ENCODE measurements at places on chromosomes 1 and 21.

DNA sequence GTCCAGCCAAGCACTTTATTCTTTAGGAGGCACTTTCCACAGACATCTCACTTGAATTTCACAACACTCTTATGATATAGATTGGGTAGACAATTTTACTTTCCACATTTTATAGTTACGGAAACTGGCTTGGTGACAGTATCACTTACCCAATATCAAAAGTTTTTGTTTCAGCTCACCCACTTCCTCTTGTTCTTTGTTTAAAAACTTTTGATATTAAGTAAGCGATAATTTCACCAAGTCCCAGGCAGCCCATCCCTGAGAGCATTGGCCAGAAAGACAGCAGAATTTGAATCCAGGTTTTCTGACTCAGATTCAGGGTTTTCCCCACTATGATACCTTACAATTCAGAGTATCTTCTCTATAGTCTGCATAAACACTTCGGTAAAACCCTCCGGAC is 60.0 kb downstream of the LRIG2 start:
- no peak for DNase-seq

GRCh38 chr1:26353976-26354820 is at the start of gene CRYBG2:
CRYBG2 (minus strand) TSS chr1:26354130; CDS start chr1:26346657, 7,473 bp downstream.
- no peak for DNase-seq

- DNase-seq: no peak
These were observed 6.7 kb upstream of the ARF1 start for GRCh38 chr1:228075801-228076271.

DNA sequence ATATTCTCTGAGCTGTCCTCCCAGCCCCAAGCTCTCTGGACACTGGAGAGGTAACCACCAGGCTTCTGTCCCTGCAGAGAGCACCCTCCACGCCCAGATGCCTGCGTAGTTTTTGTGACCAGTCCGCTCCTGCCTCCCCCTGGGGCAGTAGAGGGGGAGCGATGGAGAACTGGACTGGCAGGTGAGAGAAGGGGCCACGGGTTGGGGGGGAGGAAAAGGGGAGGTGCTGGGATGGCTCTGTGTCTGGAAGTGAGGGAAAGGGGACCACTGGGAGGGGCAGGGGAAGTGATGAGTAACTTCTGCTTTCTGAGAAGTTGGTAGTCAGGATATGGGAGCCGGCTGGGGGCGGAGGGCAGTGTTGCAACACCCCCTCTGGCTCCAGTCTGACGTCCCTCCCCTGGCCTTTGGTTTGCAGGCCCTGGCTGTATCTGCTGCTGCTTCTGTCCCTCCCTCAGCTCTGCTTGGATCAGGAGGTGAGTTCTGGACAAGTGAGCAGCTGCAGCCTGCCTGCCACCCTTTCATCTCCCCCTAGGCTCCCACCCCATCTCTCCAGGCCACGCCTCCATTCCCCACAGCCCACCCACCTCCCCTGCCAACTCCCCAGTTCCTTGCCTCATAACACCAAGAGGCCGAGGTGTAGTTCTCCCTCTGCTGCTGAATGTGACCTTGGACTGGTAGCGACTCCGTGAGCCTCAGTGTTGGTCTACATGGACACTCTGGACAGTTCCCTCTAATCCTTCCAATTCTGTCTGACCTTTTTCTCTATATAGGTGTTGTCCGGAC is 3.1 kb downstream of the ADAMTSL4 start:
- peak; percentile 20 for DNase-seq

- no peak for DNase-seq
These were observed 8.8 kb upstream of the F3 start for GRCh38 chr1:94550396-94550795.

DNA sequence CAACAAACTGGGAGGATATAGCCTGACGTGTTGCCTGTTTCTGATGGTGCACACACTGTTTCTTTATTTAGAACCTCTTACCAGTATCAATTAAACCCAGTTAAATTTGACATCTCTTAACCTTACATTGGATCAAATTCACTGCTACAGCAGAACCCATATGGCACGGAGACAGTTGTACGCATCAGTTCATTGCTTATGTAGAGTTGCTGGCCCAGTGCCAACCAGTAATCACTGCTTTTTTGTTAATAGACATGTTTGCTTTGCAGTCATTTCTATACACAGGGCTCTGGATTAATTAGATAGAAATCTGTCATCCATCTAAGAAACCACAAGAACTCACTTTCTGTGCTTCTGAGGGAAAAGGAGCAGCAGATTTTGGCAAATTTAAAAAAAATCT is 154.0 kb downstream of the RWDD3 start:
- DNase-seq: no peak

GRCh38 chr21:35783721-35784120 is 276.6 kb downstream of the SETD4 start:
- no peak for DNase-seq

DNA sequence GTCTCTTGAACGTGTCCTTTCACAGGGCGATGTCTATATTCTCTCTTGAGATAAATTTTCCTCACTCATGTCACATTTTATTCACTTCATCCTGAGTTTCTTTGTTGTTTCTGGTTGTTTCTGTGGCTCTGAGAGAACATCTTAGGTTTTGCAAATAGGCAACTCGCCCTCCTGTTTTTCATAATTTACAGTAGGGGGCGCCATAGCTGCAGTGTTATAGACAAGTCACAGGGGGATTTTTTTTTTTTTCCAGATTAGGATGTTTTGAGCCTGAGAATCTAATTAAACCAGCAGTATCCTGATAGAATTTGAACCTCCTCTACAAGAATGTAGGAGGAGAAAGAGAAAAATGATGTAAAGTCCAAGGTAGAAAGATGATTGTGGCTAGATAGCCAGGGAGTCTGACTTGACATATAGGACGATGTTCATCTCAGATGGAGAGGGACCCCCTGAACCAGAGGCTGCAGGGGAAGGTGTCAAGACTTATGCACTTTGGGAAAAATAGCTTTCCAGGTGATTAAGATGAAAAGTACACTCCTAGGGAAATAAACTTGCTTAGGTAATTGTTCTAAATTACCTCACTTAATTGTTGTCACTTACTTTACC is 76.3 kb downstream of the ZP4 start:
- no peak for DNase-seq

GRCh38 chr1:47578026-47578720 is 140.3 kb downstream of the FOXD2 start:
- DNase-seq: no peak

GRCh38 chr1:94654459-94654858 is 112.9 kb upstream of the F3 start:
- no peak for DNase-seq

GRCh38 chr1:167066333-167067122 is 23.6 kb downstream of the GPA33 start:
- peak; percentile 70 for DNase-seq

DNA sequence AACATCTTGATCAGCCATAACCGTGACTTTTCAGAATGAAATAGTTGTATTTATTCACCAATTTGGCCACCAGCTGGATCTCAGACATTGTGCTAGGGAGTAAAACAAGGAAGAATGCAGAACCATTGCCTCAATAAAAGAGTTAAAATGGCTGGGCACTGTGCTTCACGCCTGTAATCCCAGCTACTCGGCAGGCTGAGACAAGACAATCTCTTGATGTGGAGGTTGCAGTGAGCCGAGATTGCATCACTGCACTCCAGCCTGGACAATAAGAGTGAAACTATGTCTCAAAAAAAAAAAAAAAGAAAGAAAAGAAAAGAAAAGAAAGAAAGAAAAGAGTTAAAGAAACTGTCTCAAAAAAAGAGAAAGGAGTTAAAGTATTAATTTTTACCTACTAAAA is 199.5 kb downstream of the TPR start:
- no peak for DNase-seq

DNA sequence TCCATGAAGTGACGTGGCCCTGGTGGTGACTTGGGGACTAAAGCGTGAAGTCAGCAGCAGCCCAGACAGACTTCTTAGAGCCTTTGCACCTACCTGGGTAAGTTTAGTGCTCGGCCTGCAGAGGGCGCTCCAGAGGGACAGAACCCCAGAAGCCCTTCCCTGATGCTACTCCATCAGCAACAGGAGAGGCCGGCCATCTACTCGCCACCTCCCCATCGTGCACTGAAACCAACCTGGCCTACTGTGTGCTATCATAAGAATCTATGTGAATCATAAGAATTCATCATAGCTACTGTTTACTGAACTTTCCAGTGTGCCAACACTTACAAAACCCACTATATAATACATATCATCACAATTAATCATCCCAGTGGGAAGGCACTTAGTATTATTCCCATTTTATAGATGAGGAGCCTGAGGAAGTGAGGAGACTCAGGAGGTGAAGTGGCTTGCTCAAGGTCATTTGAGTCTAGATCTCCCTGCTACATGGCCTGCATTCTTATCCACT is 7.9 kb upstream of the EDN2 start:
- DNase-seq: no peak

DNA sequence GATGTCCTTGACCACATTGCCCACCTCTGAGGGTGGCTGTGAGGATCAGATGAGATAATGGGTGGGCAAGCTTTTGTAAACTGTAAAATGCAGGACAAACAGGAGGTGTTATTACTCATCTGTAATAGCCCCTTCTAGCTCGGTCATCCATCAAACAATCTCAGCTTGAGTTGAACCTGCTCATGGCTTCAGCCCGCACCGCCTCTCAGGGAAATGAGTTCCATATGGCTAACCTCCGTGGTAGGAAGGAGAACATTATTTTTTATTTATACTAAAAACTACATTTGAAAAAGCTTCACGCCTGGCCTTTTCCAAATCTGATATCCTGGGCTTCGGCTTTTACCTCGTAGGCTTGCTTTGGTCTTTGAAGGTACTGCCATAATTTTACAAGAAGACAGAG is 116.2 kb upstream of the USP24 start:
- no peak for DNase-seq

DNA sequence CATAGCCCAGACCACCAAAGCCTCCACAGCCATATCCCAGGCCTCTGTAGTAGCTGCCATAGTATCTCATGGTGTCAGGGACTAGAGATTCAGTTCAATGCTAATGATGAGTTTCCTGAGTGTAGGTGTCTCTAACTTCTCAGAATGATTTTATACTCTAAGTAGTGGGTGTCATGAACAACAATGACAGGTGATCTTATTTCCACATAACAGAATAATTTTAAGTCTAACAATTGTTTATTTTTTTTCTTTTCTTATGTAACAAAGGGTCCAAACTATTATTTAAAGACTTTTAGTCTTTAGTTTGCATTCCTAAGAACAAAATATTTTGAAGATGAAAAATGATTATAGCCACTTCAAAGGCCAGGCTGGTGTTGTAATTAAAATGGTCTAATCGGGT is at the start of gene KRTAP19-6:
KRTAP19-6 (minus strand) TSS at position 101 of the 400 bp plus-strand sequence; CDS start at position 70, 31 bp downstream.
- no peak for DNase-seq

- no peak for DNase-seq
These were observed 215.5 kb downstream of the RRAGC start for GRCh38 chr1:38644092-38644491.

- DNase-seq: no peak
These were observed 2.9 kb upstream of the MTF1 start for GRCh38 chr1:37862330-37862729.

DNA sequence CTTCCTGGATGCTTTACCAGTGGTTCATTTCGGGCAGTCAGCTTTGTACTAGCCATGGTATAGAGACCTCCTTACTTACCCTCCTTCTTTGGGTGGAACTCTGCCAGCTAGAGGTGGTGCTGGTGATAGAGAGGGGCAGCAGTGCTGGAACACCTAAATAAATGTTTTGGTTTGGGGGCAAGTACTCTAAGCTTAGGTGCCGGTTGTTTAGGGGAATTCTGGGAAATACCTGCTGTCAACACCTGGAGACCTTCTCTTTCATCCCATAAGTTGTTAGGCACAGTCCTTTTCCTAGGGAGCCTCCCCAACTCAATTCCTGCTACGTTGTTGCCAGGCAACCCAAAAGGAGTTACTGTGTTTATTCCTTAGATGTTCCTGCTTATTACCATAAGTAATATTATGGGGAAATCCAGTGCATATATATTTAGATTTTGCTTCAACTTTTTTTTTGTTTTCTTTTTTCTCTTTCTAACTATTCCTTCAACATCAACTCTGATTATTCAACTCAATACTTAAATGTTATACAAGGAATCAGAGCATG is 16.9 kb downstream of the SCP2 start:
- no peak for DNase-seq

DNA sequence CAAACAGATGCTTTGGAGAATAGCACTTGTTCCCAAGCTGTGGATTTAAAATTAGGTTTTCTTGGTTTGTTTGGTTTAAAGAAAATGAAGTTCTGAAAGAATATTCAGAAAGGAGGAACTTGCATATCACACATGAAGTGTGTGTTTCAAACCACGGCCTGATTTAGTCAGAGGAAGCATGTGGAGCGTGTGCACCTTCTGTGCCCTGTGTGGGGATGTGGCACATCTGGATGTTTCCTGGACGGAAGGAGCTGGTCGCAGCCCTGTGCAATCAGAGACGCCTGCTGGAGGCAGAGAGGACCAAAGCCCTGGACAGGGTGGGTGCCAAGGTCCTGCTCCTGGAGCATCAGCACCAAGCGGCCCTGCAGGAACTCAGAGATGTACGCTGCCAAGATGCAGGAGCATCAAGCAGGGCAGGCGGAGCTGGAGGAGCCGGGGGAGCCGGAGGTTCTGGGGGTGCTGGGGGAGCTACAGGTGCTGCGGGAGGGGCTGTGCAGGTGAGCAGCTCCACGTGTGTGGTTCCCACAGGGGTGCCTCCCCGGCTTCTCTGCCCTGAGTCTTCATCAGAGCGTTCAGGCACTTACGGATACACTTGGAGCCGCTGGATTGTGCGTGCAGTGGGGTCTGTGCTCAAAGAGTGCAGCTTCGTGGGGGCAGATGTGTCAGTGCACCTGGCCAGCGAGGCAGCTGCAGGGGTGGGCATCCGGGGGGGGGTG is 45.7 kb downstream of the PCNT start:
- DNase-seq: no peak

GRCh38 chr1:235597867-235598553 is 51.6 kb downstream of the GNG4 start:
- DNase-seq: no peak

- no peak for DNase-seq
These were observed 167.1 kb upstream of the OLFM3 start for GRCh38 chr1:102163799-102164198.

DNA sequence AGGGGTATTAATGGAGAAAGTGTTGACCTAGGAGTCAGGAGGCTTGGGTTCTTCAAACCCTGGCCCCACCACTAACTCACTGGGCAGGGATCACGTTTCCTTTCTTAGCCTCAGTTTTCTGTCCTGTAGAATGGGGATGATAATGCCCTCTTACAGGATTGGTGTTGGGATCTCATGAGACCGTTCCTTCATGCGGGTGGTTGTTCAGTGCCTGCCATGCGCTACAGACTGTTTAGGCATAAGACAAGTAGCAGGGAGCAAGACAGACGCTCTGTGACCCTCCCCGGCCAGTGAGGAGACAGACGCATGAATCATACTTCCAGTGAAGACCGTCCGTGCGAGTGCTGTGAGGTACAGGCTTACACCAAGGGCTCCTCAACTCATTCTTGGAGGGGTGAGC is 81.7 kb downstream of the MAN1C1 start:
- DNase-seq: no peak

GRCh38 chr1:38549191-38549590 is 310.4 kb downstream of the RRAGC start:
- DNase-seq: no peak

GRCh38 chr1:25131794-25132193 is 100.5 kb downstream of the SYF2 start:
- no peak for DNase-seq
